ENCODE measurements at places on chromosomes 2 and 18.

DNA sequence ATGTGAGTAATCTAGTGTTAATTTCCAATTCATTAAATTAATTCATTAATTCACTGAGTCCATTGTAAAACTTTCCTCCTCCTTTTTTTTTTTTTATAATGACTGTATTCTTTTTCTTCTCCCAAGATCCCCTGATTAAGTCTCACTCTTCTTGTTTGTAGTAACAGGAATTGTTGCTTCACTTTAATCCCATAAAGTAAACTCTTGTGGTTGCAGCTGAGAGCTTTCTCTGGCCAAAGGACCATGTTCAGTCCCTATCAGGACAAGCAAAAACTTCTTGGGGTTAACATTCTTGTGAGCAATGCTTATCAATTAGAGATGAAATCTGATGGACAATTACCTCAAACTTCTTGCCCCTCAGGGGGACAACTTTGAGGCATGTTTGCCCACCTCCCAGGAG lies 400.2 kb upstream of the SPHKAP start:
- DNase-seq = no peak

GRCh38 chr2:99619151-99619550 lies 129.3 kb upstream of the REV1 start:
- no peak for DNase-seq

GRCh38 chr18:79458917-79459803 lies 63.4 kb downstream of the NFATC1 start:
- DNase-seq = no peak

DNA sequence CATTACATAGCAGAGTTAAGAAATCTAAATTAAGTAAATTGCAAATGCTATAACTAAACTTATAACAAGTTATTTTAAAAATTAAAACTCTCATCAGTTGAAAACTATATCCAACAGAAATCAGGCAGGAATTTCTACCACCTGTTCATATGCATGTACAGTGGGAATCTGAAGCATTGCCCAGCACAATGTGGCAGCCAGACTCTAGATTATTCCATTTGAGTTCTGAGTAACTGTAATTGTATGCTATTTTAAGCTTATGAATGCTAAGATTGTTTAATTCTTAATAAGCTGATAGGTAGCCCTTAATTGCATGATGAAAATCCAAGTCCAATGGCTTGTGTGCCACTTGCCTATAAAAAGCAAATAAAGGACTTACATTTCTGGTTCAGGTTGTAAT lies 834.5 kb upstream of the FSHR start:
- DNase-seq = no peak

DNA sequence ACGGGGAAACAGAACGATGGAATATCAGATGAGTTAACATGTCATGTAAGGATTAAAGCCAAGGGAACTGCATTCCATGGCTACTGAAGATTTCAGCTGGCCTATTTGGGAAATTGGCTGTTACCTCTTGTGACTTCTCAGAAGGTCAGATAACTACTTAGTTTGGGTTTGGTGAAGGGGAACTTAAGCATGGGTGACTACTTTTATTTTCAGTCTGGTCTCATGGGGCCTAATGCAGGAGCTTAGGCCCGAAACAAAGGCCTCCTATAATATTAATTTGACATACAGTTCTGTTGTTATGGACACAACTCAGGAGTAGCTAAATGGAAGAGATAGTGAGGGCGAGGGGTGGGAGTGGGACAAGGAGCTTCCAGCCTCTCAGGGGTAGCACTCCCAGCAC lies 44.0 kb upstream of the TXNDC2 start:
- DNase-seq = no peak

DNA sequence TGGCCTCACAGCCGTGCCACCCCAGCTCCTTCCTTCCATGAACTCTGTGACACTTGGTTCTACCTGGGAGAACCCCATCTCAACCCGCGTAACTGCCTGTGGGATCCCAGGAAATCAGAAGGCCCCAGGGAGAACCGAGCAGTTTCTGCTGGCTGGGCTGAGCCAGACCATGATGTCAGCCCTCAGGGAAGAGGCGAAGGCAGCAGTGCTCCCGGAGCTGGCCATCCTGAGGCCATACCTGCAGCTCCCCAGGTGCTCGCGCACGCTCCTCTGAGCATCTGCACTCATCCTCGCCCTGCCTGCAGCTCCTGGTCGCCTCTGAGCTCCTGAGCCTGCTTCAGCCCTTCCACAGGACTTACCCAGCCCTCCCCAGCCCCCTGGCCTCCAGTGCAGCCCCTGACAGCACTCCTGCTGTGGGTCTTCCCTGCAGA lies 186.1 kb downstream of the SEPTIN10 start:
- DNase-seq = no peak

- DNase-seq = no peak
Measured at GRCh38 chr2:144434425-144435222, 85.3 kb downstream of the ZEB2 start.

- no peak for DNase-seq
Measured at GRCh38 chr2:24959761-24960160, 12.0 kb downstream of the DNAJC27 start.

GRCh38 chr2:191656391-191656790 lies 21.5 kb upstream of the NABP1 start:
- DNase-seq = no peak

GRCh38 chr18:25898965-25899364 lies 191.4 kb downstream of the SS18 start:
- no peak for DNase-seq

- DNase-seq = no peak
Measured at GRCh38 chr2:241007880-241008710, 9.7 kb downstream of the SNED1 start.

- DNase-seq = no peak
Measured at GRCh38 chr2:195871326-195871725, 197.3 kb downstream of the DNAH7 start.

GRCh38 chr2:85234868-85235267 lies 92.9 kb downstream of the TGOLN2 start:
- no peak for DNase-seq

GRCh38 chr2:20970068-20970467 lies 73.8 kb downstream of the APOB start:
- DNase-seq = no peak

DNA sequence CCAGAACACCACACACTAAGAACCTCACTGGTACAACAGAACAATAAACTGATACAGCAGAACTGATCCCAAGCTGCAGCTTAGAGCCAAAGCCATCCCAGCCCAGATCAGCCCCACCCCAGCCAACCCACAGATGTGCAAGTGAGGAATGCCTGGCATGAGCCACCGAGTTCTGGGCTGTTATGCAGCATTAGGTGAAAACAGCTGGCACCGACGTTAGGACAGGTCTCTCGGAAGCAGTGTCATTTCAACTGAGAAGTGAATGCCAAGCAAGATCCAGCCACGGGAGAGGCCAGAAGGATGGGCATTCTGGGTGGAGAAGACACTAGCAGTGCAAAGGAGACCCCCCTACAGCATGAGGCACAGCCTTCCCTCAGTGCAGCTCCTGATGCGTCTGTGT lies 38.9 kb downstream of the ADCY3 start:
- no peak for DNase-seq

DNA sequence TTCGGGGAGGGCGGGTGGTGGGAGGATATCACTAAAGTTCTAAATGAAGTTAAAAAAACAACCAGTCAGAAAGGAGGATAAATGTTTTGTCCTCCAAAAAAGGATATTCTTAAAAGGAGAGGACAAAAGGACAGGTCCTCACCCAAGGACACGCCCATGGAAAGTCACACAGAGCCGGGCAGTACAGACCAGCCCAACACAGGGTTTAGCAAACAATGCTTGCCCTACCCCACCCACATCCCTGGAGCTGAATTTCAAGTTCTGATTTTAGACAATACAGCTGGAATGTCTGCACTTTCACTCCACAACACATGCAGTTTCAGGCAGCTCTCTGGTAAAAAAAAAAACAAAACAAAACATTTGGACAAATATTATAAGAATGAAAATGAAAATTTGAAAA lies 67.9 kb downstream of the SLC9A4 start:
- no peak for DNase-seq

DNA sequence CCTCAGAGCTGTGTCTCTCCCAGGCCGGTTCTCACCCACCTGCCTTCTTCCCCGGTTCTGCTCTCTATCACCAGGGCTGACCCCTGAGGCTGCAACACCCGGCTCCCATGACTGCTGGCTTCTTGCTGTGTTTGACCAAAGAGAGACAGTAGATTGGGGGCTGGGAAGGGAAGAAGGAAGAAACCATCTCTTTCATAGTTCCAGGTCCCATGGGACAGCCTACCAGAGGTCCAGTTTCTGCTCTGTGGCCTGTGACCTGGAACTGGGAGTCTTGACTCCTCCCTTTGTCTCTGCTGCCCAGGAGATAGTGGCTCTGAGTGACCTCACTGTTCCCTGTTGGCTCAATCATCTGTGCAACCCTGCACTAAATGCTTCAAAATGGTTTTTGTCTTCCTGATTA lies 38.1 kb downstream of the ALPK2 start:
- DNase-seq = no peak

DNA sequence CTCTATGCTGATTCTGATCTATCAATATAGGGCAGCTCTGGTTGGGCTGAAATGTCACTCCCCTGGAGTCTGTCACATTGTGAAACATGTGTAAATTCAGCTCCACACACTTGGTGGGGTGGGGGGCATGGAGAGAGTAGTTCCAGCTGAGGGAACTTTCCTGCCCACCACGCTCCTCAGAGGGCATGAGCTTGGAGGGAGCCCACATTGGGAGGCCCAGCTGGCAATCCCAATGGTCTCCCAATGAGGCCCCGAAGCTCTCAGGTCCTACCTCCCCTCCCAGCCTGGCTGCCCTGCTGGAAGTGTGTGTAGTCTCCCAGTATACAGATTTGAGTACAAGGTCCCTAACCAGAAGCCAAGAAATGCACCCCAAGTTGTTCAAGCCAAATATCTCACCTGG lies 31.5 kb downstream of the GYPC start:
- no peak for DNase-seq

GRCh38 chr2:180291060-180291459 lies 284.0 kb upstream of the CWC22 start:
- no peak for DNase-seq

- no peak for DNase-seq
Measured at GRCh38 chr2:142048581-142048980, 82.2 kb downstream of the LRP1B start.
